ENCODE measurements at places on chromosomes 12 and 14. TPM values are rescaled to one million over a fixed set of nuclear protein-coding genes. Genes with fewer than 3 reads are reported as not detected.

The PRKAG1 gene
- 72.6 TPM for total RNA-seq

The DHRS2 gene
- total RNA-seq = 1,842 TPM

The TRIAP1 gene
- 15.8 TPM for total RNA-seq

The RXYLT1 gene
- 21.2 TPM for total RNA-seq

The HIP1R gene
- 77.4 TPM for total RNA-seq

The CISTR gene
- not detected for total RNA-seq

The ORAI1 gene
- total RNA-seq = 13.6 TPM

The OTOGL gene
- 0.57 TPM for total RNA-seq

The SERPINA12 gene
- not detected for total RNA-seq

The RAB3IP gene
- total RNA-seq = 19.4 TPM

The OVCH1 gene
- 0.18 TPM for total RNA-seq

The EVL gene
- total RNA-seq = 121 TPM

The MSRB3 gene
- 66.5 TPM for total RNA-seq

The TPH2 gene
- not detected for total RNA-seq

The KRT77 gene
- not detected for total RNA-seq

The MAP1LC3B2 gene
- total RNA-seq = not detected

The LUM gene
- total RNA-seq = 104 TPM

The RAB21 gene
- total RNA-seq = 82.8 TPM

The RABGGTA gene
- 36.1 TPM for total RNA-seq

The OS9 gene
- 201 TPM for total RNA-seq

The NINJ2 gene
- 4.9 TPM for total RNA-seq

The ABCD2 gene
- total RNA-seq = 4.6 TPM

The SERPINA5 gene
- total RNA-seq = 4.4 TPM

The CMA1 gene
- total RNA-seq = 2.2 TPM

The FRMD6 gene
- total RNA-seq = 112 TPM

The TAC3 gene
- total RNA-seq = not detected

The TCL1B gene
- total RNA-seq = not detected

The FAM222A gene
- total RNA-seq = 0.73 TPM

The GALNT4 gene
- 11.7 TPM for total RNA-seq

The RASAL1 gene
- 1.6 TPM for total RNA-seq

The DDIT3 gene
- total RNA-seq = 30.8 TPM

The MYL2 gene
- total RNA-seq = 6.2 TPM

The OR4E2 gene
- not detected for total RNA-seq

The HRK gene
- 0.16 TPM for total RNA-seq

The ESR2 gene
- total RNA-seq = 14.5 TPM

The MOAP1 gene
- total RNA-seq = 23.2 TPM

The PLEKHD1 gene
- total RNA-seq = 0.10 TPM

The KRT4 gene
- 0.81 TPM for total RNA-seq

The TMEM179 gene
- total RNA-seq = 0.86 TPM

The CCDC77 gene
- total RNA-seq = 12.7 TPM

The GPR137C gene
- 2.2 TPM for total RNA-seq

The OR6C2 gene
- 1.2 TPM for total RNA-seq

The DAAM1 gene
- 109 TPM for total RNA-seq

The KCNJ8 gene
- 10.5 TPM for total RNA-seq
